Stimulated activated CD4-positive, alpha-beta T cell treated with anti-CD3 and anti-CD28 coated beads, Interleukin-4, amount 100 ng/mL, for 1 hour (primary cell): ENCODE measurements at places on chromosomes 3 and 15.
A peak's percentile ranks its signal among the peaks of the same experiment; 100 is the strongest.

DNA sequence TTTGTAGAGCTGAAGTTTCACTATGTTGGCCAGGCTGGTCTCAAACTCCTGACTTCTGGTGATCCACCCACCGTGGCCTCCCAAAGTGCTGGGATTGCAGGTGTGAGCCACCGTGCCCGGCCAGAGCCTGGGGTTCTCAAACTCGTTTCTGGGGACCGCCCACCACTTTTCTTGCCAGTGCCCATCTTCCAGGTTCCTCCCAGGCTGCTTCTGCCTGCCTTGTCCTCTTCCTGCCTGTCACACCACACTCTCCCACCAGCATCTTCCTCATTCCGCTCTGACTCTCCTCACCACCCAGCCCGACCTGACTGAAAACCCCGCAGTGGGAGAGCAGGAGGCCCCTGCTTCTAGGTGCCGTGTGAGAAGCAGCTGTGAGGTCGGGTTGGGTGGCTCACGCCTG lies 3.1 kb upstream of the DYNLT2B start:
- no peak for DNase-seq

- no peak for DNase-seq
These were observed 125.9 kb upstream of the PHLDB2 start for GRCh38 chr3:111733154-111733553.

GRCh38 chr15:64712353-64712752 lies 63.0 kb downstream of the RBPMS2 start:
- no peak for DNase-seq

- DNase-seq = no peak
These were observed 3.5 kb upstream of the RNU5B-1 start for GRCh38 chr15:65300924-65301441.

DNA sequence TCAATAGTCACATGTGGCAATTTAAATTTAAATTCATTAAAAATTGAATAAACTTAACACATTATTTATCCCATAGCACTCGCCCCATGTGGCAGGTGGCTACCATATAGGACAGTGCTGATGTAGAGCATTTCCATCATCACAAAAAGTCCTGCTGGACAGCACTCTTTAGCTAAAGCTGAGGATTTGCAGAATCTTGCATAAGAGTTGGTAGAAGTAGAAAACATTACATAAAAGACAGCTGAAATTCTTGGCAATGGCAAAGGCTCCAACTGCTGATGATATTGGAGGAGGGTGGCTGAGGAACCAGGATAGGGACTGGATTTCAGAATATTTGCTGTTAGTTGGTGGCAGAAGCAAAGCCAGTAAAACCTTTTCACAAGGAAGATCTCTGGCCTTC lies 230.7 kb upstream of the SATB1 start:
- DNase-seq = no peak

- no peak for DNase-seq
These were observed 76.3 kb upstream of the SLCO2A1 start for GRCh38 chr3:134105876-134106556.

DNA sequence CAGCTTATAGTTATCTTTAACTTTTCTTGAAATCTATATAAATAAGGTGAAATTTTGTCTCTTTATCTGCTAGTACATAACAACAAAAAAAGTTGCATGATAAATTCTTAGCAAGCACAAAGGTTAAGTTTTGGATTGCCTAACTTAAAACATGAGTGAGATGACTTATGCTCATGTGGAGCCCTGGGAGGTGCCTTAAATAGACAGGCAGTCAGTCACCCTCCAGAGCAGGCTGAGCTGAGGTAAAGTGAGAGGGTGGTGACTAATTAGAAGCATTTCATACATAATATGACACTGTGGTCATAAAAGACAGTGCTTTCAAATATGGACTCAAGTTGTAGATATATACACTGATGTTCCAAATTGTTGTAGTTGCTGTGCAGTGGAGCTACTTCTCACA lies 14.6 kb upstream of the MME start:
- DNase-seq = no peak

DNA sequence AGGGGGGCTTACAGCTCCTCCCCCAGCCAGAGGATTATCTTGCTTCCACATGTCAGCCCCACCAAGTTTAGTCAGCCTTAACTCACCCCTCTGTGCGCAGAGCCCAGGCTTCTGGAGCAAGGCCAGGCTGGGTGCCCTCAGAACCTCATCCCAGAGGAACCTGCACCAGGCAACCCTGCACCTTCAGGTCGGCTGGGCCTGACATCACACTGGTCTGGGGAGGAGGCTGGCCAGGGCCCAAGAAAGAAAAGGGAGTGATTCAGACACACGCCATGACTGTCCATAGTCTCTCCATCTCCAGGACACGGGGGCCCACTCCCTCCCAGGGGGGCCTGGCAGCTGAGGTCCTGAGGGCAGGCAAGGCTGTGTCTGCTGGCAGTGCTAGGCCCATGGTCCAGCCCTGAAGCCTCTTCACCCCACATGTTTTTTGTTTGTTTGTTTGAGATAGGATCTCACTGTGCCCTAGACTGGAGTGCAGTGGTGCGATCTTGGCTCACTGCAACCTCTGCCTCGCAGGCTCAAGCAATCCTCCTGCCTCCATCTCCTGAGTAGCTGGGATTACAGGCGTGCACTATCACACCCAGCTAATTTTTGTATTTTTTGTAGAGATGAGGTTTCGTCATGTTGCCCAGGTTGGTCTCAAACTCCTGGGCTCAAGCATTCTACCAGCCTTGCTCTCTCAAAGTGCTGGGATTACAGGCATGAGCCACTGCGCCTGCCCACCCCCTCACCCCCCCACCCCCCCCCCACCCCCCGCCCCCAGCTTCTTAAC lies 11.1 kb downstream of the TNK2 start:
- DNase-seq = no peak

DNA sequence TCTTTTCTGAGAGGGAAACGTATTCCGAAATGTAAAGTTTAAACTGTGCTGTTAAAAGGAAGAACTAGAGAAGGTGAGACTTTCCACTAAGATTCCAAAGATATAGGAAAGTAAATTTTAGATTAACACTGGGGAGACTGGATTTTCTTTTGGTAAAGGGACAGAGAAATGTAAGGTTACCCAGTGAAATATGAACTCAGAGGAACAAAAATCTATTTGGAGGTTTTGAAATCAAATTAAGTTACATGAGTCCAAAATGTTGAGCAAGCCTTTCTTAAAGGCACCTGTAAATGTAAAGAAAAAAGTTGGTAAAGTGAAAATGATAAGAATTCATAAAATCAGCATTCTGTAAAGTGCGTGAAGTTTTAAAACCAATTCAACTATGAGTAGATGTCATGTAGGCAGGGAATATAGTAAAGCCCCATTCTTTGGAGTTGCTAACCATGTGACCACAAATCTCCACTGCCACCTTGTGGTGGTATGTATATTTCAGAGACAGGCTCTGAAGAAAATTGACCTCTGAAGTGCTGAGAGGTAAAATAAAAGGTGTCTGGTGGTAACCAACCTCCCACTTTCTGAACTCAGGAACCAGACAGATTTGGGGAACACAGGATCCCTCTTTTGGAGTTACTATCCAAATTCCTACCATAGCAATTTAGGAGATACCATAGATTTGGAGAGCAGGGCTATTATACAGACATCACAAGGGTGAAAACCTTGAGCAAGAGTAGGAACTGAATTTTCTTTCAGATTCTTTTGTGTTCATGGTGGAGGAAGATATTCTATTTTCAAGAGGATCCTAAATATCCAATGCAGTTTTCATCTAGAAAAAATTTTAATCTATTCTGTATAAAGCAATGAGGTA lies 215.3 kb downstream of the ROBO2 start:
- DNase-seq = no peak

DNA sequence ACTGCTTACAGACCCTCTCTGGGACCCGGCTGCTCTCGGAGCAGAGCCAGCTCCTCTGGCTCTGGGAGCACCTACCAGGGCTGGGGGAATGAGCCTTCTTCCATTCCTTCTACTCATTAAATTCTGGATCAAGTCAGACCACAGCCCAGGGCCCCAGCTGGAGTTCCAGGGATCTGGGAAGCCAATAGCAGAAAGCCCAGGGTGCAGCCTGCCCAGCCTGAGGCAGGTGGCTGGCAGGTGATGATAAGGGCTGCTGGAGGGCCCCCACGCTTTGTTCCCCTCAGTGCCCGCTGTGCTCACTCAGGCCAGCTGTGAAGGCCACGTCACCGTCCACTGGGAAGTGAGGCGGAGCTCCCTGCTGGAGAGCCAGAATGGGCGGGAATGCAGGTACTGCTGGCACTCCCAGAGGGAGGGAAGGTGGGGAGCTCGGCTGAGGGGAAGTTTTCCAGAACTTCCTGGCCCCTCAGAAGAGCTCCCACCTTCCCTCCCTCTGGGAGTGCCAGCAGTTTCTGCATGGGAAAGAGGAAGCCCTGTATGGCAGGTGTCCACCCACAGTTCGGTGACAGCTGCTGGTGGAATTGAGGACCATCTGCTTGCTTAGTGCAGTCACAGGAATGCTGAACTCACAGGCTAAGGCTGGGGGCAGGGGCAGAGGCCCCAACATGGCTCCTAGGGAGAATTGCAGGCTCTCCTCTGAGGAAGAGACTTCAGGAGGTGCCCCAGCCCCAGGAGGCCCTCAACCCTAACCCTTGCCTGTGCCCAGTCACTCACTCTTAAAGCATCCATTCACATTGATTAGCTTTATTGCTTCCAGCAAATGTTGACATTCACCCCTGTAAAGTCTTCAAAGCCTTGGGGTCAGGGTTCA lies 12.6 kb upstream of the RTP3 start:
- DNase-seq = no peak

- DNase-seq = no peak
These were observed 137.7 kb downstream of the CHSY1 start for GRCh38 chr15:101114166-101114565.

DNA sequence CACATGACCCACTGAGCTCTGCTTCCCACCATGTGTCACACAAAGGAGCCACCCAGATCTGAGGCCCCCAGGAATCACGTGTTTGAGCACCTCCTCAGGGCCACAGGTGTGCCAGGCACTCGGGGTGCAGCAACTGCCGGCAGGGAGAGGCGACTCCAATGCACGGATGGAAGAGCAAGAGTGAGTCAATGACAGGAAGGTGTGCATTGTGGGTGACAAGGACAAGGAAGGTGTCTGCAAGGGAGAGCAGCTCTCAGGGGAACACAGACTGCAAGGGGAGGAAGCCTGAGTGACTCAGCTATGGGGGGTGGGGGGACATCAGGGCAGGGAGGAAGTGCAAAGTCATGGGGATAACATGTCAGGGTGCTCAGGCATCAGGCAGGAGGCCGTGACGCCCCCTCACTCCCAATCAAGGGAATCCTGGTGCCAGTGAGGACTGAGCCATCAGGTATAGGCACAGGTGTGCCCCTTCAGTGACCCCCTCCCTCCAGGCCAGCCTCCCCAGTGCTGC lies 67.4 kb downstream of the NUP210 start:
- peak; percentile 36 for DNase-seq

DNA sequence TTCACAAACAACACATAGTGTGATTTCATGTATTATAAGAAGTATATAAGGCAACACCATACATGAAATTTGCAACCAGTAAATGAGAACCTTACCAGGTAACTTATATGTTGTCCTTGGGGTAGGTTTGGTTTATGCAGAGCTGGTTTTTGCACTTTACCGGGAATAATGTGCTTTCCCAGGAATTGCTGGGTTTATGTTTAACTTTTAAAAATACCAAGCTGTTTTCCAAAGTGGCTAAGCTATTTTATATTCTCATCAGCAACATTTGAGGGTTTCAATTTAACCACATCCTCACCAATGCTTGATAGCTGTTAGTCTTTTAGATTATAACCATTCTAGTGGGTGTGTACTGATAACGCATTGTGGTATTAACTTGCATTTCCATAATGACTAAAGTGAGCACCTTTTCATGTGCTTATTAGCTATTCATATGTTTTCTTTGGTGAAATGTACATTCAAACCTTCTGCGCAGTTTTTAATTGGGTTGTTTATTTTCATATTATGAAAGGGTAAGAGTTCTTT lies 71.6 kb downstream of the KY start:
- DNase-seq = no peak

- no peak for DNase-seq
These were observed 376.9 kb upstream of the RASGRP1 start for GRCh38 chr15:38941399-38941953.

DNA sequence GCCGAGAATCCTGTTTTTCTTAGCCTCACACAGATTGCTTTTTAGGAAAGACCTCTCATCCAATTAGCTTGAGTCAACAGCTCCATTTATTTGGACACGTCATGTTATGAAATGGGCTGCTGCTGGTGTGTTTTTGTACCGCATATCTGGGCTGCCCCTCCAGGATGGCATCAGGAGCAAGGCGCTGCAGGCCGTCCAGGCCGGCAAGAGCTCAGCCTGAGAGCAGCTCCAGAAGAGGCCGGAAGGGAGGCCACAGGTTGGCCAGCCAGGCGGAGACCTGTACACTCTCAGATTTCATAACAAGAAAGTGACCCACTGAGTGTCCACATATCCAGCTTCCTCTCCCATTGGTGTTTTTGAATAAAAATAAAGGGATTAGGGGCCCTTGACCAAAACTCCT lies 28.3 kb downstream of the FOXL2NB start:
- DNase-seq = no peak

DNA sequence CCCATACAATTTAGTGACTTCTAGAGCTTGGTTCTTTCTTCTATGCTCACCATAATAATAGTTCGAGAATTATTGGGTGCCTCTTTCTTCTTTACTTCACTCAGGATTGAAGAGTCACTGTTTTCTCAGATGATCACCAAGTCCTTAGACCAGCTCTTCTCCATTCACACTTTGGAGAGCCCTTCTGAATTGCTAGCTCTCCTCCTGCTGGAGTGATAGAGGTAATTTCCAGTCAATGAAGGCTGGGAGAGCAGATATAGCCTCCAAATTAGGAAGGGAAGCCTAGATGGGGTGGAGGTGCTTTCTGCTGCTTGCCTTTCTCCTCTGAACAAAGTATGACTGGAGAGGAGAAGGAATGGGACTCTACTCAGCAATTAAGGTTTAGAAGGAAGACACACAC lies 10.7 kb upstream of the BBX start:
- DNase-seq = no peak

DNA sequence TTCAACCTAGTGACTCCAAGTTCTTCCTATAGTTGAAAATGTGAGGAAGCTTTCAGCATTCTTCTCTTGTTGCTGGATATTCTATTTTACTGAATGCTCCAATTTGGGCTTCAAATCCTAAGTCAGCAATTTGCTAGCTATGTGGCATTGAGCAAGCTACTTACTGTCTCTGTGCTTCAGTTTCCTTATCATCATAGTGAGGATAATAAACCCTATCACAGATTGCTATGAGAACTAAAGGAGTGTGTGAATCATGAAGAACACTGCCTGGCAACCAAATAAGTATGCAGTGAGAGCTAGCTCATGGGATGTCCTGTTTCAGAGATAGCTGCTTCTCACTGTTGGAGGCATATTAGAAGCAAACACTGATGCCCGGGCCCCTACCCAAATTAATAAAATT lies 163.8 kb upstream of the CDIN1 start:
- no peak for DNase-seq

DNA sequence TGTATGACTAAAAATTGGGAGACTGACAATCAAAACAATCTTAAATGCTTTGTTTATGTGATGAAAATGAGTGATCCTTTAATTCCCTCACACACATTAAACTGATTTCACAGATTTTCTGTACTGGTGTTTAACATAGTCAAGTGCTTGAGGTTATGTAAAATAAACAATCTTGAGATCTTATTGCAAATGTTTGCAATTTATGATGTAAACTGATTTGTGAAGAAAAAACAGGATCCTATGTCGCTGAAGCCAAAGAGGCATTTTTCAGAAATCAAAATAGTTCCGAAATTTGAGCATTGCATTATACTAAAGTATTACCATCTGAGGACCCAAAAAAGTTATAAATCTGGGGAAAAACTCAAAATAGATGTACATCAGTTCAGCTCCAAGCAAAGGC lies 12.7 kb downstream of the SHOX2 start:
- no peak for DNase-seq

GRCh38 chr3:41575724-41576123 lies 376.4 kb downstream of the CTNNB1 start:
- no peak for DNase-seq
